ENCODE measurements at places on chromosomes 16 and 17.

DNA sequence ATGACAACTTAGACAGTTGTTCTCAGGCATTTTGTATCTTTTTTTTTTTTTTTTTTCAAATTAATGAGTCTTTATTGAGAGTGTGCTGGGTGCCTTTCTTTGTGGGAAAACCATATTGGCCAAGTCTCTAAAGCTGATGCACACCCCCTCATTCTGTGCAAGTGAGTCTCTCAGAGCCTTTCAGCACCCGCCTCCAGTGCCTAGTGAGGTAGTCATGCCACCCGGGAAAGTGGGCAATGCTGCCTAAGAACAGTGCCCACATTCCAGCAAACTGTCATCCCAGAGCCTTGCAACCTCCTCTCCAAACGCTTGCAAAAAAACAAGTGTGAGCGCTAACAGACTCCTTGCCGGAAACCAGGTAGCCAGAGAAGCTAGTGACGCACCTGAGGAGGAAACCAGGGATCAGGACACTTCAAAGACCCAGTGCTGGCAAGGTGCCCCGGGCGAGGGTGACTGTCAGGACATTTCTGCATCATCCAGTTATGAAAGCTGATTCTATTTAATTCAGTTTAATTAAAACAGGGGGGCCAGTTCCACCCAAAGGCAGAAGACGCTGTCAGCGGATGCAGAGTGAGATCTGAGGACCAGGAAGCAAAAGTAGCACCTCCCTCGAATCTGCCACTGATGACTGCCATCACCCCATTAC, 34.9 kb downstream of the SMARCE1 start:
- no peak for DNase-seq

DNA sequence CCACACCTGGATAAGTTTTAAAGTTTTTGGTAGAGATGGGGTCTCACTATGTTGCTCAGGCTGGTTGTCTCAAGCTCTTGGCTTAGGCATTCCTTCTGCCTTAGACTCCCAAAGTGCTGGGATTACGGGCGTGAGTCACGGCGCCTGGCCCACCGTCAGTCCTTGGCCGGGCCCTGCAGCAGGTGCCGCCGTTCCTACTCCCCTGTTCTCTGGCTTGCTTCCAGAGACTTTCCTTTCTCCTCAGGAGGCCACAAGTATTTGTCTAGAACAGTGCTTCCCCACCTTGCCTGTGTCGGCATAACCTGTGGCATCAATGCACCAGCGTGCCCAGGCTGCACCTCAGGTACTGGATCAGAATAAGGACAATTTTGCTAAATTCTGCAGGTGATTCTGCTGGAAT, 3.0 kb upstream of the MGAT5B start:
- no peak for DNase-seq

GRCh38 chr17:29629839-29630238, 7.1 kb upstream of the CORO6 start:
- no peak for DNase-seq

DNA sequence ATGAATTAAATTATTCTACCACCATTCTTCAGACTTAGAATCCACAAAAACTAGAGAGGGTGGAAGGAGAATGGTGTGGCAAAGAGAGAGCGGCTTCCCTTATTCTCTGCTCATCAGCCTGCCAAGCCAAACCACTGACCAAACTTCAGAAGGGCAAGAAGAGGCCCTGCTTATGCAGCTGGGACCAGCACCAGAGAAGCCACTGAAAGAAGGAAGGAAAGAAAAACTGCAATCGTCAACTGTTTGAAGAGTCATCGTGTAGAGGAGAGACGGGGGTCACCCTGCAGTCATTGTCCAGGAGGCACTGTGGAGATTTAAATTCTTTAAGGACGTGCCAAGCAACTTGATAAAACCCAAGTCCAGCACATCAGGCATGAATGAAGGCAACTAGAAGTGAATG, 15.6 kb downstream of the PMP22 start:
- no peak for DNase-seq

DNA sequence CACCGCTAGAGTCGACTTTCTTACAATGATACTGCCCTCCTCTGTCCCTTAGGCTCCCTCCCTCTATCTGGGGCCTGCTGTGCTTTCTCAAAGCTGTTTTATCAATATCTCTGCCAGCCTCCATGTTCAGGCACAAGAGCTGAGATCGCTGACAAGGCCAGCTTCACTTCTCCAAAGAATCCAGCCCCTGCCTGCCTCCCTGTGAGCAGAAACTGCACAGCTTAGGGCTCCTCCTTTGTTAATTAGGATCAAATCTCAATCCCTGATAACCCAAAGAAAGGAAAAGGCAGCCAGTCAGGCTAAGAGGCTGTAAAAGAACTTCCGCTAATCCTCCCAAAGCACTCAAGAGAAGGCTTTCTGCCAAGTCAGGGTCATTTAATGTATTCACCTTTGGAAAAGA, 616.0 kb upstream of the CDH11 start:
- no peak for DNase-seq

DNA sequence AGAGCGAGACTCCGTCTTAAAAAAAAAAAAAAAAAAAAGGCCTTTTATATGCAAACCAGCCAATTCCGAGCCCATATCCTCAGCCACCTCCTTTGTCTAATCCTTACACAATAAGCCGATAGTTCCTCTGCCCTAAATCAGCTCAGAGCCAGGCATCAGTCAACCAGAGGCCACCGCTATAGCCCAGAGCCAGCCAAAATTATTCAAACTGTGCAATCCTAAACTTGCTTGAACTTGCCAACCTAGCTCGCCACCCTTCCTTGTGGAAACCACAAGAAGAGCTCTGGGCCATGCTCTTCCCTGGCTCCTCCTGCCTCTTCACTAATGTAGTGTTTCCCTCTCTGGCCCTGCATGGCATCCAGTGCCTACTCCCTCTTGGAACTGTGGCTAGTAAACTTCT, 17.7 kb downstream of the ITGAL start:
- no peak for DNase-seq

DNA sequence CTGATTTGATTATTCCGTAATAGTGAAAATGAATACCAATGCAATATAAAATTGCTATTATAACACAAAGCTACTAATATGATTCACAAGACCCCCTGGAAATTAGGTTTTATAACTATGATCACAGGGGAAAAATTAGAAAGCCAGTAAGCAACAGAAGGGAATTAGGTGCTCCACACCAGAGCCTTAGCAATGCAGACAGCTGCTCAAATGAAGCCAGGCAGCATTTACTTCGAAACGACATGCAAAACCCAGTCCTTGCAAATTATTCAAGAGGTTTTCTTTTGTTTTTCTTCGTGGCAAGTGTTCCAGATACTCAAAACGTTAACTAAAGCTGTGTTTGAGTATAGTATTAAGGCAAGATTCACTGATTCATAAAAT, 47.9 kb downstream of the TOX3 start:
- no peak for DNase-seq

DNA sequence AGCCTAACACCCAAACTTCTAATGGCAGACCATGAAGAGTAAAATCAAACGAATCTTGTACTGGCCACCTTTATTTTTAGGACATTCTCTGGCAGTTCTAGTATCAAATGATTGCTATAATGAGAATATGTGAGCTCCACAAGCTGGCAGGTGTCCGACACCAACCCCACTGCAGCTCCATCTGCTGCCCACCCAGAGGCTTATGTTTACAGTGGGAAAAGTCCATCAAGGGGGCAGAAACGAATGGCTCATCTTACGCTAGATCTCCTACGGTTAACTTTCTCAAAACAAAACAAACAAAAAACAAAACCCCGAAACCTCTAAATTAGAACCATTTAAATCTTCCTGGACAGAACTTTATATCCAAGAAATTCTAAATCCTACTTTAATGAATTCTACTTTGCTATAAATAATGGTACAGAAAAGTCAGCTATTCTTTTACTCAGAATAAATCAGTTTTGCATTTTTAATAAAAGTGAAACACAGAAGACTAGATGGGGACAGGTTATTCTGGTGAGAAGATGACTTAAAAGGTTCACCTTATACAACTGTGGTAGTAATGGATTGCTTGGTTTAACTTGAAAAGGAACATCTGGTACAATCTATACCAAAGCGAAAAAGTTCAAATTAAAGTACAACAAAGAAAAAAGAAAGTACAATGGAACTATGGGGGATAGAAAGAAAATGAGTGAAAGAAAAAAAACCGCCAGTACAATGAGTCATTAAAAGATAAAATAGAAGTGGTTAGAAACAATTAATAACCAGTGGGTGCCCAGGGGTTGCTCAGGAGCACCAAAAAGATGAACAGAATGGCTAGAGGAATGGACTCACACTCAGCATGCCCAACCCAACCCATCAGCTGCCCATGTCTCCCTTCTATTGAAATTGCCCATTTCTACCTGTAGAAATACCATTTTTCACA, 40.2 kb downstream of the GRB2 start:
- DNase-seq, result no peak

DNA sequence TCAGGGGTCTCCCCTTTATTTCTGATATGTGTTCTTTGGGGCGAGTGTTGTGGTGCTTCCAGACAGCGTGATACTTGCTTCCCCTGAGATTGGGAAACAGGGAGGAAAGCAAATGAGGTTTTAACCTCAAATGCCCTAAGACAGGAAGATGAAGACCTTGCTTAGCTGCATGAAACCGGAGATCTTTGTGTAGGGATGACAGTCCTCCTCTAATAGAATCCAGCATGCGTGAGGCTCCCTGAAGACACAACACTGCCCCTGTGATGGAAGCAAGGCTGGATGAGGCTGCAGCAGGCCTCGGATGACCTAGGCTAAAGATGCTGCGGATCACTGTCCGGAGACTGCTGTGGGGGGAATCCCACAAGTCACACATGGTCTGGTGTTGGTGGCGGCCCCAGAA, 491.0 kb downstream of the CDH13 start:
- DNase-seq, result no peak

- no peak for DNase-seq
Observed at GRCh38 chr16:79795556-79795955, 195.0 kb upstream of the MAF start.

DNA sequence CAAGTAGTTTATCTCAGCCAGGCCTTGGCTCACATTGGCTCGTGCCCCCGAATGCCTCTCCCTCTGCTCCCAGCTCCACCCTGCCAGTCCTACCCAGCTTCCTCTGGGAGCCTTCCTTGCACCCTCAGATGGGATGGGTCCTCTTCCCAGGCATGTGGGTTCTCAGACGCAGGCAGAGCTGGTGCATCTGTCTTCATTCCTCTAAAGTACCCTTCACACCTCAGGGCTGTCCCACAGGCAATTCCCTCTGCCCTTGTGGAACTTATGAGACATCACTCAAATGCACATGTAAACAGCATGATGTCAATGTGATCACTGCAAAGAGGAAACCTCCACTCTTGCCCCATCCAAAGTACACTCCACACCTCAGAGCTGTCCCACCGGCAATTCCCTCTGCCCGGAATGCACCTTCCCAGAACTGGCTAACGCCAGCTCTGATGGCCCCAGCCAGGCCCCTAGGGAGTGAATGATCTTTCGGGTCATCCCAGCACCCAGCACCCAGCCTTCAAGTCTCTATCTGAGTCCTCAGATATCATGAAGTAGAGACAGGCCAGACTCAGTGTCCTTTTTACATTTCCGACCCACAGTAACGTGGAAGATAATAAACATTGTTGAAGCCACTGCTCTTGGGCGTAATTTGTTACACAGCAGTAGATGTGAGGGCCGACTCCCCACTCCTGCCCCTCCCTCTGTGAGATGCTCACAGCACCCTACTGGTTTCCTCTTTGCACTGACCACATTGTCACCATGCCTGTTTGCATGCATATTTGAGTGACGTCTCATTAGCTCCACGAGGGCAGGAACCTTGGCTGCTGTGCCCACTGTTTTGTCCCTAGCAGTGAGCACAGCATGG, 85.4 kb downstream of the N4BP1 start:
- no peak for DNase-seq

GRCh38 chr17:72145962-72146361, 25.1 kb downstream of the SOX9 start:
- DNase-seq, result no peak

Data from stomach (tissue), 19 donors.